ENCODE measurements at places on chromosomes 7 and 10. TPM values are rescaled to one million over a fixed set of nuclear protein-coding genes. Genes with fewer than 3 reads are reported as not detected.

- no peak for DNase-seq
Observed at GRCh38 chr10:116853701-116854100, 4.4 kb downstream of the ENO4 start.

- DNase-seq: no peak
Observed at GRCh38 chr10:4281190-4281825, 496.3 kb upstream of the KLF6 start.

The PAX4 gene
- not detected for total RNA-seq

The LRIT1 gene
- not detected for total RNA-seq

The PPIF gene
- total RNA-seq: 26.6 TPM

- DNase-seq: no peak
Observed at GRCh38 chr10:59901470-59901869, 4.9 kb downstream of the CCDC6 start.

- DNase-seq: no peak
Observed at GRCh38 chr10:104258209-104258608, 3.5 kb downstream of the GSTO1 start.

The CALML3 gene
- 9.4 TPM for total RNA-seq

The H2BK1 gene
- not detected for total RNA-seq

DNA sequence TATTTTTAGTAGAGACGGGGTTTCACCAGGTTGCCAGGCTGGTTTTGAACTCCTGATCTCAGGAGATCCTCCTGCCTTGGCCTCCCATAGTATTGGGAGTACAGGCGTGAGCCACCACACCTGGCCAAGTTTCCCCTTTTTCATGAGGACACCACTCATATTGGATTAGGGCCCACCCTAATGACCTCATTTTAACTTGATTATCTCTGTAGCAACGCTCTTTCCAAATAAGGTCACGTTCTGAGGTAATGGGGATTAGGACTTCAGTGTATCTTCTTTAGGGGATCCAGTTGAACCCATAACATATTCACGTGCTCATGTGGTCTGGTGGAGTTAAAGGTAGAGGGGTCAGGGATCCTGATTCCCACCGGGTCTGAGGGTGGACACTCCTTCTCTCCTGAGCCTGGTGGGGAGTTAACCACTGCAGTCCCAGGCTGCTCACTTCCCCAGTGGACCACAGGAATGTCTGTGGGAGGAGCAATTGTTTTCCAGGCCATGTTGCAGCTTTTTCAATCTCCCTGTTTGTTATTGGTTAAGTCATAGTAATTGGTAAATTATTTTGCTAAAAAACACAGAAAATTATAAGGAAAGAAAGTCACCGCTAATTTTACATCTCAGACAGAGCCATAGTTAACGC, 130.5 kb downstream of the GRK5 start:
- no peak for DNase-seq

GRCh38 chr10:76071653-76072365, 640.4 kb downstream of the LRMDA start:
- DNase-seq: peak; percentile 32

The TNS3 gene
- total RNA-seq: 39.7 TPM

DNA sequence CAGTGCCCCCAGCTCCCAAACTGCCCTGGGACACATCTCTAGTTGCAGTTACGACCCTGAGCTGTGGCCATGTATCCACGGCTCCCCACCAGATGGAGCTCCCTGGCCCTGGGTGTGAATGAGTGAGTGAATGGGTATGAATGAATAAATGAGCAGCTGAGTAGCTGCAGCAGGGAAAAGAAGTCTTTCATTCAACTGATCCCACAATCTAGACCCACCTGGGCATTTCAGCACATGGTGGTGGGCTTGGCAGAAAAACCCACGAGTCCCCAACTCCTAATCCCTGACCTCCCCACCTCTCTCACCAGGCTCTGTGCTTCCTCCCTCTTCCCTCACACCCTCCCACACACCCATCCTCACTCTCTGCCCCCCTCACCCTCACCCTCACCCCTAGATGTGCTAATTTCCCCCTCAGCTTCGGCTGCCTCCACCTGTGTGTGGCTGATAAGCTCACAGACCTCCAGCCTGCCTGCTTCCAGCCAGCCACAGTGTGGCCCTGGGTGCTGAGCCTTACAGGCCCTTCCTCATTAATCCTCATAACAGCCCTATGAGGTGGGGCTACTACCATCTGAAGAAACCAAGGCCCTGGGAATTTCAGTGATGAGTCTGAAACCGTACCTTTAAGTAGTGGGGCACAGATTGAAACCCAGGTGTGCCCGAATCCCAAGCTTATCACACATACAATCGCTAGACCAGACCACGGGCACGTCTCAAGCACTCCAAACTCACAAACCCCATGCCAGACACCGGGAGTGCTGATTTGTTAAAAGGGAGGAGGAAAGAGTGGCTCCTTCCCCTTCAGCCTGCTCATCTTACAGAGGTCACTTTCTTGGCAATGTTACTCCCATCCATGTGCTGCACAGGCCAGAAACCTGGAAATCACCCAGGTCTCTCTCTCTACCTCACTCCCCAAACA, 2.2 kb upstream of the ATP6V1F start:
- peak; percentile 67 for DNase-seq

DNA sequence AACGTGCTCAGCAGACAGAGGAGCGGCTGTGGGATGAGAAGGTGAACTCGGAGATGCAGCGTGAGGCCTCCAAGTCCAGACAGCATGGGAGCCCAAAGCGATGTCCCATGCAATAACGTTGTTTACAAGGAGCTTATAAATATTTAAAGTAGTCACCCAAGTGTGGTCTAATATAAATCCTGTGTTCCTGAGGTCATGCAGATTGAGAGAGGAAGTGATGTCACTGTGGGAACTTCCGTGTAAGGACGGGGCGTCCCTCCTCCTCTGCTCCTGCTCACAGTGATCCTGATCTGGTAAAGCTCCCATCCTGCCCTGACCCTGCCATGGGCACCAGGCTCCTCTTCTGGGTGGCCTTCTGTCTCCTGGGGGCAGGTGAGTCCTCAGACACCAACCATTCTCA, 94.7 kb upstream of the PRSS58 start:
- no peak for DNase-seq

DNA sequence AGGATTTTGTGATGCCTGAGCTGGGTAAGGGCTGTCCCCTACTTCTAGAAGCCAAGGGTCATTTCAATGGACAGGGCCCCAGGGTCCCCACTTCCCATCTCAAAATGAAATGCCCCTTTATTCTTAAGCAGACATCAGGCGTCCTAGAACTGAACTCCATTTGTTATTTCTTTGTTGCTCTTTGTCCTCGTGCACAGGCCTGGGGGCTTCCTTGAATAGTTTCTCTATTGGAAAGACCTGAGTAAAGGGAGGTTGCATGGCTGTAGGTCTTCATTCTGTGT, 311.4 kb upstream of the ZNF32 start:
- DNase-seq: no peak

- no peak for DNase-seq
Observed at GRCh38 chr7:24835643-24836042, 78.4 kb upstream of the GSDME start.

DNA sequence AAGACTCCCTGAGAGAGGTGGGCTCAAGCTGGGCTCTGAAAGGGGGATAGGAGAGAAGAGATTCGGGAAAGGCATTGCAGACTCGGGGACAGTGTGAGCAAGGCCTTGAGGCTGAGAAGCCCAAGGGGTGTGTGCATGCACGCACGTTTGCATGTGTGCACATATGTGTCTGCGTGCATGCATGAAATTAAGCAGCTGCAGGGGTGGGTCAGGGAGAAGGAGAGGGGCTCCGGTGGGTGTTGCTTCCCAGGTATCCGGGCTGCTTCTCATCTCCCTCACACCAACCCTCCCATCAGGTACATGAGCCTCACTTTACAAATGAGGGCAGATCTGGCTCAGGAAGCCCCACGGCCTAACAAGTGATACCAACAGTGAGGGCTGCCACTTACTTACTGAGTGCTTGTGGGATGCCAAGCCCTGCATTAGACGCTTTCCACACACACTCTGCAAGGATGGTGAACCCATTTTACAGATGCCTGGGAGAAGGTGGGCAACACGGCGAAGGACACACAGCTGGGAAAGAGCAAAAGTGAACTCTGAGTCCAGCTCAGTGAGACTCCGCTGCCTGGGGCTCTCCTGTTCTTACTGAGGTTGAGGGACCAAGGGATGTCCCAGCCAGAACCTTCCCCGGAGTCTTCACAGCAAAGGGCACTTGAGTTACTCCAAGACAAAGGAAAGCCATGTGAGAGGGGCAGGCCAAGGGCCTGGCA, 26.4 kb downstream of the ZCCHC24 start:
- no peak for DNase-seq

GRCh38 chr7:94643771-94644545, 12.0 kb downstream of the SGCE start:
- no peak for DNase-seq

The SPDYE11 gene
- total RNA-seq: not detected

DNA sequence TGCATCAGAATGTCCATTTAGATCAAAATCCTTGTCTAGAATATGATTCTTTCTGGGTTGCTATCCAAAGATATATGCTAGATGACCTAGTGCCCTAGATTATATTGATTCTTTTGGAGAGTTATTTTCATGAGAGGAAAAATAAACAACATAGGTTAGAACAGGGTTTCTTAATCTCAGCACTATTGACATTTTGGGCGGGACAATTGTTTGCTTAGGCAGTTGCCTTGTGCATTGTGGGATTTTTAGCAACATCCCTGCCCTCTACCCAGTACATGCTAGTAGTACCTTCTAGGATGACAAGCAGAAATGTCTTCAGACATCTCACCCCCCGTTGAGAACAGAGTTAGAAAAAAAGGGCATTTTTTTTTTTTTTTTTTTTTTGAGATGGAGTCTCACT, 25.1 kb upstream of the LAMB1 start:
- no peak for DNase-seq

The LHPP gene
- 12.1 TPM for total RNA-seq

DNA sequence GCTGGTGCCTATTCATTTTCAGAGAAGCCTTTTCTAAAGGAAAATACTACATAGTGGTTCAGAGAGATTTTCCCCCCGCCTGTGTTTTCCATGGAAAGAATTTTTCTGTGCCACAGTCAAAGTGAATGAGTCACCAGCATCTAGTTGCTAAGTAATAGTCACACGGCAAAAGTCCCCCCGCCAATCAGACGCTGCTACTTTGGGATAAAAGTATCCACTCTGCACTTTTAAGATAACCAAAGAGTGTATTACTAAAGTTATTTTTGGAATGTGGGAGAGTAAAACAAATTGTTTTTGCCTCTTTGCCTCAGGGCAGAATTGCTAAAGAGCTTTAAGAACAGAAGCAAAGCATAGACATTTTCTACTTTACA, 23.5 kb downstream of the ABLIM1 start:
- peak; percentile 87 for DNase-seq

DNA sequence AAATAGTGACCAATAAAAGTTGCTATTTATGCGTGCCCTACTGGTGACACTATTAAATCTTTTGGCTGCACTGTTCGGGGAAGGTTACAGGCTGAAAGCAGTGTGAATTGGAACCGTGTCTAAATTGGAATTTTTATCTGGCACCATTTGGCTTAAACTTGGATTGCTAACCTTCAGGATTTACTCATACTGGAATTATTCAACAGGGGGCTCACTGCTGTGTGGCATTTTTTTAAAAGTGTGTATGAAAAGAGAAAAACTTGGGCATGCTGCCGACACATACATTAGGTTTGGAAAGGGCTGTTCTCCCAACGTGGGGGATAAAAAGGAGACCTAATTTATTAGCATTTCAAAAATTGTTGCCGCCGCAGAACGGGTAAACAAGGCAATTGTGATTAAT, 537.9 kb upstream of the MGMT start:
- DNase-seq: peak; percentile 92

DNA sequence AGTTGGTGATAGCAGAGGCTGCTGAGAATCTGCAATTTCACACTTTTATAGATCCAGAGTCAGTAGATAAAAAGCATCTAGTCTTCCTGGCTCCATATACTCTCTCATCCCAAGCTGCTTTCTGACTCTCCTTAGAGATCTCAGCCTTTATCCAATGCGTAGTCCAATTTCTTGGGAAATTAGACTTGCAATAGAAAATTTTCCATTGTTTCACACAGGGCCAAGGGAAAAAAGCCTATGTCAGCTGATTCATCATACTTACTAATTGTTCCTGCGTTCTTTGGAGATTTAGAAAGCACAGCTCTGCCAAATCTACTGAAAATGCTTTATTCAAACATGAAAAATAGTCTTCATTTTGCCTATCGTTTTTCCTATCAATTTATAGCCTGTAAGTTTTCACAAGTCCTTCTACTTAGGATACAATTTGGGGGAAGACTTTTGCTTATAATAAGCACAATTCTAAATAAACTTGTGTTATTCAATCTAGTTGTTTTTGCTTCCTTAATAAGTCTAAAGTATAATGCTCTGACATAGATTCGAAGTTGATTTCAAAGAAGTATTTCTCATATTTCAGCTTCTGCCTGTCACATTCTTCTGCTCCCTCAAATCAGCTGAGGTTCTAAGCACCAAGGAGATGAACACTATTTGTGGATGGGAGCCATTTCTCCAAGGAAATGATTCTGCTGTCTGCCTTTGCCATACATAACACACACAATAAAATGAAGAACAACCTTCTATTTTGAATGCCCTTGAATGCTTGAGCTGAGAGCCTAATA, 165.4 kb downstream of the ADAM12 start:
- peak; percentile 62 for DNase-seq

The LIPJ gene
- 0.21 TPM for total RNA-seq

The MTPN gene
- total RNA-seq: 83.3 TPM

The LIPN gene
- not detected for total RNA-seq

- DNase-seq: peak; percentile 54
Observed at GRCh38 chr7:50497068-50497642, 47.0 kb upstream of the FIGNL1 start.

GRCh38 chr10:71392292-71392691, 4.4 kb upstream of the CDH23 start:
- no peak for DNase-seq

- DNase-seq: no peak
Observed at GRCh38 chr7:65804887-65805286, 68.0 kb upstream of the VKORC1L1 start.

- no peak for DNase-seq
Observed at GRCh38 chr7:130143334-130143732, 61.9 kb downstream of the TMEM209 start.

The CCSER2 gene
- total RNA-seq: 67.2 TPM

DNA sequence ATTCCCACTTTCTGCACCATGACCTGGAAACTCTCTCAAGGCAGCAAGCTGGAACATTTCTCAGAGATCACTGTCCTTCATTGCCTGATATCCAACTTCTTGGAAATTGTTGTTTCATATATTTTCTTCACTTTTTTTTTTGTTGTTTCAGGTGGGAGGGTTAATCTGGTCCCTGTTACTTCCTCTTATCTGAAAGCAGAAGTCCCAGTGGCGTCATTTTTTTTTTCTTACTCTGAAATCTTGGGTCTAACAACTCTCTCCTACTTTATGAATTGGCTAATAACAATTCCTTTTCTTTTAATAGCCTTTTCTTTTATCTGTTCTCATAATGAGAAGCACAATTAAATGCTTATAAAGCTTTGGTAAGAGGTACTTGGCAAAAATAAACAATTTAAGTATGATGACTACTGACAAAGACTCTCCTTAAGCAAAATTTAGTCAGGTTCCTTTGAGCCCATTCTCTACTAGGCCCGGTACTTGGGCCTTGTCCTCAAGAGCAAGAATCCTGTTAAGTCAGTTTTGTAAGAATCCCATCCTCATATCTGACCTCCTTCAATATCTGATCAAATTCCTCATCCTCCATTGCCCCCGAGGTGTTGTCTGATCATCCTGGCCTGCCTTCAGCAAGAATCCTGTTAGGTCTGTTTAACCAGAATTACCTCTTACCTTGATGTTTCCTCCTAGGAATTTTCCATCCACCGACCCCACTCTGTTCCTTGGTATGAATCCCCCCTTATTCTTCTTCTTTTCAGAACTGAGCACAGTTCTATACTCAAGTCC, 11.5 kb upstream of the CC2D2B start:
- no peak for DNase-seq

The ZNF503 gene
- total RNA-seq: 12.6 TPM

The C10orf88 gene
- total RNA-seq: 9.7 TPM

GRCh38 chr7:143289421-143289820, 1.3 kb downstream of the CASP2 start:
- DNase-seq: no peak

The CCDC136 gene
- 16.4 TPM for total RNA-seq

The PTF1A gene
- not detected for total RNA-seq

Measured in tongue (tissue), 3 donors.